Activated CD4-positive, alpha-beta T cell treated with anti-CD3 and anti-CD28 coated beads for 4 hours (primary cell): ENCODE measurements at places on chromosomes 16 and 17.

DNA sequence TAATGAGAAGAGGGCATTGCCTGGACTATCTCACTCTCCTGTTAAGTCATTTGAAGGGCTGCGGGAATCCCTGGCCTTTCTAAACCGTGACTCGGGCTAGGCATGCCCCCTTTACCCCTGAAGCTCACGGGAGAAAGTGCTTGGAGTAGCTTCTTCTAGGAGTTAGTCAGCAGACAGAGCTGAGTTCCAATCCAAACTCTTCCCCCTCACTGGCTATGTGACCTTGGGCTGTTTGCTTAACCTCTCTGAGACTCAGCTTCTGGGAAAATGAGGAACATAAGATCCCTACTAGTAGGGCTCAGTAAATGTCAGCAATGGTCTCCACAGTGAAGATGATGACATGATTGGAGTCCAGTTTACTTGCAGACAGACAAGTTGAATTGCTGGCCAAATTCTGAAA, 5.7 kb upstream of the B9D1 start:
- no peak for DNase-seq

DNA sequence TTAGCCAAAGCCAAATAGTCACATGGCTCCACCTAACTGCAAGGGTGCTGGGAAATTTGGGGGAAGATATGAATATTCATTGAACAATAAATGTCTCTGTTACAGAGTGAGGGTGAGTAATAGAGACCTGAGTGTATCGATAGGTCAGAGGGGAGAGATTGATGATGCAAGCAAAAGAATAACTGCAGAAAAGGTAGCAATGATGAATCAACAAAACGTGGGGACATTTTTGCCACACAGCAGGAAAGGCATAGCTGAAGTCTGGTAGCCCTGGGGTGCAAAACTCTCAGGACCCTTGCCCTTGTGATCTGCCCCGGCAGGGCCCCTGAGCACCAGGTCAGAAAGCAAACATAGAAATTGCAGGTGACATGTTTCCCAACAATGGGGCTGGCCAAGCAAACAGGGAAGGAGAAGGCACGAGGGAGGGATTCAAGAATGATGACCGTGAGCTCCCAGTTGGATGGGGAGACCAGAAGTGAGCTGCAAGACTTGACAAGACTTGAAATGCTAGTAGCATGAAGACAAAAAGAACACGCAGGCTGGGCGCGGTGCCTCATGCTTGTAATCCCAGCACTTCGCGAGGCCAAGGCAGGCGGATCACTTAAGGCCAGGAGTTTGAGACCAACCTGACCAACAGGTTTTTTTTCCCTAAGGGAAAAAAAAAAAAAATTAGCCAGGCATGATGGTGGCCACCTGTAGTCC, 12.7 kb upstream of the HERPUD1 start:
- no peak for DNase-seq

- peak; percentile 79 for DNase-seq
Measured at GRCh38 chr16:785563-786535, 2.3 kb downstream of the RPUSD1 start.

- no peak for DNase-seq
Measured at GRCh38 chr16:84608282-84608681, 9.6 kb downstream of the COTL1 start.

DNA sequence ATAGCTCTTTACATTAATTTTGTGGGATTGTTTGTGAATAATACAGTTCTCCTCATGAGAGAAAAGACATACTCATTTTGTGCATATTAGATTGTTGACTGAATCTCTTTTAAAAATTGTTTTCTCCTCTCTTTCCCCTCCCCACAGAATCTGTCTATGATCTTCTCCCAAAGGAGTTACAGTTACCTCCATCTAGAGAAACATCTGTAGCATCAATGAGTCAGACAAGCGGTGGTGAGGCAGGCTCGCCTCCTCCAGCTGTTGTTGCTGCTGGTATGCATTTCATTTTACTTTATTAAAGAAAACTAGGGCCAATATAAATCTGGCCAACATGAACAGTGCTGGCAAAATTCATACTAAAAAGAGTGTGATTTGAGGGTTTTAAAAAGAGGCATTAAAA, 60.5 kb downstream of the NFAT5 start:
- no peak for DNase-seq

DNA sequence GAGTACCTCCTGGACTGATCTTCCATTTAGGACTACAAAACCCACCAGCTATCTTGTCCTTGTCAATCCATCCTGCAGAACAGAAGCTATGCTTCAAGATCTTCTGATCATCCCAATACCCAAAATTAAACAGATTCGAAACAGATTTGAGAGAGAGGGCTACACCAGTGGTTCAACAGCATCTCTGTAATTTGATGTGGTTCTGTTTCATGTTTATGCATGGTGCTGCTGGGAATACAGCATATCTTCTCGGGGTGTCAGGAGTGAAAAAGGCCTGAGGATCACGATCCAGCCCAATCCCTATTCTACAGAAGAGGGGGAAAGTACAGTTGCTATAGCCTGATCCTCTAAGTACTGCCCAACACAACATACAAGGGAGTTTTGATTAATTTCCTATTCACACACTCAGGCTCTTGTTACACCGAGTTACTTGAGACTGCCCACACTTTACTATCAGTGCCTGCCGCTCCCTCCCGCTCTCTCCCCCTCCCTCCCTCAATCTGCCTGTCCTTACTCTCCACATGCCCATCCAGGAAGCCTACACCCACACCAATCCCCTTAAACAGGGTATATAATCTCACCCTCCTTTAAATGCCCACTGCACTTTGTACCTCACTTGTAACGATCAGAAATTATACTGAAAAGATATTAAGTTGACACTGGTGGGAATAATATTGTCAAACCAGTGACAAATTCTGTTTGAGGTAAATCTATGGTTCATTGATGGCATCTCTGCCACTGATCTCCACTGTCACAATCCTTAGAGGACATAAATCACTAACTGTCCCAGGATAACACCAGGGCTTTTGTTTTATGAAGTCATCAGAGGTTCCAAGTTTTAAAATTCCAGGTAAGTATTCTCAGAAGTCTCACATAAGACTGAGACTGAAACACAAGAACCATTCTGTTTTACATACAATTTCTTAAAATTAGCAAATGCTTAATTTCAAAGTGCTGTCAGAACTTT, 89.3 kb upstream of the PLEKHM1 start:
- DNase-seq, result no peak

DNA sequence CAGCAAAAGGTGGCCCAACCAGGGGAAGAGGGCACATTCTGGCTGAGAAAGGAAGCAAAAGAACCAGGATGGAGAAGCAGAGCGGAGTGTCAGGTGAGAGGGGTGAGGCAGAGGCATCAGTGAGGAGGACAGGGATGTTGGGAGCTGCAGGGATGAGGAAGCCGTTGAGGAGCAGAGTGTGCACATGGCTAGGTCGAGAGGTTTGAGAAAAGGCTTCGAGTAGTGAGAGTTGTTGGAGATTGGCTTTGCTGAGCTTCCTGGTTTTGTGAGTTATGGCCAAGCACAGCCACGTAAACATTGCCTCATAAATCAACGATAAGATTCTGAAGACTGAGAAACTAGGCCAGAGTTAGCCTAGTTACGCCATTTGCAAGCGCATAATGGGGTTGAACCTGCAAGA, 26.9 kb downstream of the DNAH2 start:
- no peak for DNase-seq

DNA sequence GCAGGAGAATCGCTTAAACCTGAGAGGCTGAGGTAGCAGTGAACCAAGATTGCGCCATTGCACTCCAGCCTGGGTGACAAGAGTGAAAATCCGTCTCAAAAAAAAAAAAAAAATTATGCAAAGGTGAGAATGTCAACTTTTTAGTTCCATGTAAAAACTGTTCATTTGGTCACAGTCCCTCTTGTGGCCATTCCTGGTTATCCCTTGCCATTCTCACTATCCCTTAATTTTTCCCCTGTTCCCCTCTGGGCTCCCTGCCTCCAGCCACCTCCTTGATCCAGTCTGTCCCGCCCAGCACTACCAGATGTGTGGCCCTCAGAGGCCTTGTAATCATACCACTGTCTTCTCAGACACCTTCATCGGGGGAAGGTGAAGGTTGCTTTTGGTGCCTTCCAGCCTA, 23.4 kb downstream of the DCAF7 start:
- no peak for DNase-seq

DNA sequence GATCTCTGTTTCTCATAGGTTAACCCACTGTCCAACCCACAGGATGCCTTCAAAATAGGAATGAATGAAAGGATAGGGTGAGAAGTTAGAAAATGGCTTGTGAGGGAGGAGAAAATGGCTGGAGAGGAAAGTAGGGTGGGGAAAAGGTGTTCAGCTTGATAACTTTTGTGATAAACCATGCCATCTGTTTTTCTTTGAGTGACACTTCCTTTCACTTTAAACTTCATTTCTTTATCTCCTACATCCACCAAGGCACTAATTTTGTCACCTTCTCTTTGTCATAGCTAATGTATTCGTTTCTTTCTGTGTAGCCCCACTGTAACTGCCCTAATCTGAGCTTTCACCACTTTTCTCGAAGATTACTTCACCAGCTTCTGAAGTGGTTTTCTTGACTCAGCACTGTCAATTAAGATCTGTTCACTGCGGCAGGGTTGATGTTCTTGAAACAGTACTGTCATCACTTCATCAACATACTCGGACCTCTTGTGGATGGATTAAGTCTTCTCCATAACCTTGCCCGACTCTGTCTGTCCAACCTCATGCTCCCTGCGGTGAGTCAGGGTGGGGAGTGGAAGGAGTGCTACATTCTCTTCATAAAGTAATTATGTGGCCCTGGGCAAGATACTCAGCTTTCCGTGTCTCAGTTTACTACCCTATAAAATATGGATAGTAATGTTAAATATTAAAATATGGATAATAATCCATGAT, 5.5 kb upstream of the KRT10 start:
- no peak for DNase-seq

GRCh38 chr16:65413861-65414260, 292.0 kb upstream of the CDH11 start:
- DNase-seq, result no peak

- DNase-seq, result peak; percentile 60
Measured at GRCh38 chr16:2473999-2474876, 689 bp upstream of the TBC1D24 start.

DNA sequence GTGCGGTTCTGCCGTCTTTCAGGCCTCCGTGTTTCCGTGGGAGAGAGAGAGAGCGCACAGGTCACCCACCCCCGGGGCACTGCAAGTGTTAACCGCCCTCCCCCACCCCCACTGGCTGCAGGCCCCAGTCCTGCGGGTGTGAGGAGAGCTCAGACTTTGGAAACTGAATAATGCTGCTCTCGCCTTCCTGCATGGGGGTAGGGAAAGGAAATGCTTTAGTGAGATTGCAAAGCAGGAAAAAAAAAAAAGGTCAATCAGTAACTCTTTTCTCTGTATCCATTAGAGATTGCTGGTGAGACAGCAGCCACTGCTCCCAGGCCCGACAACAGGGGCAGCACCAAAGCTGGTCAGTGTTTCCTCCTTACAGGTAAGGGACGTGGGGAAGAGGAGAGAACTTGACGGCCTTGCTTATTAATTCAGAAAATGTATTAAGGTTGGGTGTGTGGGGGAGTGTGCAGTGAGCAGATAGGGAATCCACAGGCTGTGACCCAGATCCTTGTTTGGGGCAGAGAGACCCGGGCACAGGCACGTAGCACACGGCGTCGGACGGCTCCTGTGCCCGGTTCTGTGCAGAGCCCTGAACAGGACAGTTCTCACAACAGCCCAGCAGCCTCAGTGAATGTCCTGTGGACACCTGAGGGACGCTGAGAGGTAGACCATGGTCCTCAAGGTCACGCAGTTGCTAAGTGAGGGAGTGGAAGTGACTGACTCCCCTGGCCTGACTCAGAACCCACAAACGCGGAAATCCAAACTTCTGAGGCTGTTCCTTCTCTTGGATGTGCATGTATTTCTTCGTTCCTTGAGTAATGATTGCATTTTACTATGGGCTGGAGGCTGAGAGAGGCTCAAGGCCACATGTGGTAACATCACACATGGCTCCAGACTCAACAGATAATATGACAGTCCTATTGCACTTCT, 156.5 kb downstream of the FOXL1 start:
- DNase-seq, result no peak

DNA sequence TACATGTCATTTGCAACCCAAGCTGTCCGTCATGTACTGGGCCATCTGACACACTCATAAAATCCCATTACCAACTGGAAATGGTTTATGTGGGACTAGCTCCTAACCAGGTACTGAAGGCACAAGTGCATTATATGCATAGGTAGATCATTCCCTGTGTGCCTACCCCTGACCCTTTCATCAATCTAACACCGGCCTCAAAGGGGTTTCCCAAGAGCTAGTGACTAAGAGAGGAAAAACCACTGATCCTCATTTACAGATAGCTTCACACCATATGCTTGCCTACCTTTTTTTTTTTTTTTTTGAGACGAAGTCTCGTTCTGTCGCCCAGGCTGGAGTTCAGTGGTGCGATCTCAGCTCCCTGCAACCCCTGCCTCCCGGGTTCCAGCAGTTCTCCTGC, 449.8 kb downstream of the SLC39A11 start:
- DNase-seq, result no peak

- DNase-seq, result no peak
Measured at GRCh38 chr16:13181432-13181831, 280.0 kb downstream of the SHISA9 start.

DNA sequence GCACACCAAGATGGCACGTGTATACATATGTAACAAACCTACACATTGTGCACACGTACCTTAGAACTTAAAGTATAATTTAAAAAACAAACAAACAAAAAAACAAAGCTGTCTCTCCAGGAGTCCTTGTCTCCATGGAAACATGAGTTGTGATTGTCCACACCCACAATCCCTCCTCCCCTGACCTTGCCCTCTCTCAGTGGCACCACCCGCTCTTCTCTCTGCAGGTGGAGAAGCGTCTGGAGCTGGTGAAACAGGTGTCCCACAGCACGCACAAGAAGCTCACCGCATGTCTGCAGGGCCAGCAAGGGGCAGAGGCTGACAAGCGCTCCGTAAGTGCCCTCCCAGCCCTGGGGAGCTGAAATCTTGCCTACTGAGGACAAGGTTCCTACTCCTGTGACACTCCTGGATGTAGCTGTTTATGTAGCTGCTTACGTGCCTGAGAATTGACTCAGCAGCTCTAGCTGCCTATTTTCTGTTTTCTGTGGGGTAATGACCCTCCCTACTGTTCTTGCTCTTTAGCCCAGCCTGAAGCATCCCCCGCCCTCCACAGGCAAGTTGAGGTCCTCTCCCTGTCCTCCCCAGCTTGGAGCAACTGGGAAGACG, 107.0 kb downstream of the ARHGAP44 start:
- no peak for DNase-seq

DNA sequence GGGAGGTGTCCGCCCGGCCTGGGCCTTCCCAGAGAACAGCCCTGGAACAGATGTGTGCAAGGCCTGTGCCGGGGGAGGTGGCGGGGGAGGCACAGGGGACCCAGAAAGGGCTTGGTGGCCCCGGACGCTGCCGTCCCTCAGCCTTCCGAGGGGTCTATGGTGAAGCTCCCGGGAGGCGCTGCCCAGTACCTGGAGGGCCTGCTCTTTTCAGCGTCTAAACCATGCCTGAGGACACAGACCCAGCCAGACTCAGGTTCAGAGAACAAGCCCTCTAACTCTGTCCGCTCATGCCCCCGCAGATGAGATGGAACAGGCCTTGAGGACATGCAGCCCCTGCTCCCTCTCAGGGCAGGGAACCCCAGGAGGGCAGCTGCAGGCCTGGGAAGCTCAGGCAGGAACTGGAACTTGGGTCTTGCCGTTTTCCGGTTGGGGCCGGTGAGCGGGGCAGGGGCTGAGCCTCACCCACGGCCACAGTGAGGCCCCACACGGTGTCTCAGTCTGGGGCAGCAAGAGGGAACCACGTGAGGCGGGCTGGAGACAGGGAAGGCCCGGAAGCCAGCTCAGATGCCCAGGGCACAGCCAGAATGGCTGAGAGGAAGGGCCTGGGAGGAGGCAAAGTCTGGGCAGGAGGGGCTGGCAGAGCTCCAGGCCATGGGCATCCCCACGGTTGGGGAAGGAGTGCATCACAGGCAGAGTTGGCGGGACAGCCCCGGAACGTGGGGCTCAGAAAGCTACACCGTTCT, 12.5 kb downstream of the SLC16A3 start:
- peak; percentile 45 for DNase-seq
